NCI-H526 treated with DMSO at 0.1 percent for 48 hours (cell line): ENCODE measurements at places on chromosomes 5 and 9.
A peak's percentile ranks its signal among the peaks of the same experiment; 100 is the strongest.

DNA sequence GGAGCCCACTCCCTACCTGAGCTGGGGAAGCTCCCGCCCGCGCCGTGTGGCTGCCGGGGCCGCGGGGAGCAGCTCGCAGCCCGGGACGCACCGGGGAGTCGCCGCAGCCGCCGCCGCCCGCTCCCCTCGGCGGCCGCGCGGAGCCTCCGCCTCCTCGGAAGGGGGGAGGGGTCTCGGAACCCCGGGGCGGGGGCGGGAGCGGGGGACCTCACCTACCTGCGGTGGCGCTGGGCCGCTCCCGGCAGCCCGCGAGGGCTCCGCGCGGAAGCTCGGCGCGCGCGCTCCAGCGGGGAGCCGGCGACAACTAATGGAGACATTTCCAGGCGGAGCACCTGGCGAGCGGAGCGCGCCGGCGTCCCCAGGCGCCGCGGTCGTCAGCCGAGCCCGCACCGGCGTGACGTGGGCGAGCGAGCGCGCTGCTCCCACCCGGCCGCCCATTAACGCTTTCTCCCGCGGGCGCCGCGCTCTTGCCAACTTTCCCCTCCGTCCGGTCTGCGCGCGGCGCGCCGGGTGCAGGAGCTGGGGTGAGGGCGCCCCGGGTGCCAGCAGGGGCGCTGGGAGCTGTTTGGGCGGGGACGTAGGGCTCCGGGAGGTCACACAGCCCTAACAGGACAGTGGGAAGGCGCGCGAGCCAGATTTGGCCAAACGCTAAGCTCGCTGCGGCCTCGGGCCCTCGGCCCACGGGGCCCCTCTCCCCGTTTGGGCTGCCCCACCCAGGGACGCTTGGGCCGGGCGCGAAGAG is 4.3 kb upstream of the IRX4 start:
- DNase-seq = no peak

DNA sequence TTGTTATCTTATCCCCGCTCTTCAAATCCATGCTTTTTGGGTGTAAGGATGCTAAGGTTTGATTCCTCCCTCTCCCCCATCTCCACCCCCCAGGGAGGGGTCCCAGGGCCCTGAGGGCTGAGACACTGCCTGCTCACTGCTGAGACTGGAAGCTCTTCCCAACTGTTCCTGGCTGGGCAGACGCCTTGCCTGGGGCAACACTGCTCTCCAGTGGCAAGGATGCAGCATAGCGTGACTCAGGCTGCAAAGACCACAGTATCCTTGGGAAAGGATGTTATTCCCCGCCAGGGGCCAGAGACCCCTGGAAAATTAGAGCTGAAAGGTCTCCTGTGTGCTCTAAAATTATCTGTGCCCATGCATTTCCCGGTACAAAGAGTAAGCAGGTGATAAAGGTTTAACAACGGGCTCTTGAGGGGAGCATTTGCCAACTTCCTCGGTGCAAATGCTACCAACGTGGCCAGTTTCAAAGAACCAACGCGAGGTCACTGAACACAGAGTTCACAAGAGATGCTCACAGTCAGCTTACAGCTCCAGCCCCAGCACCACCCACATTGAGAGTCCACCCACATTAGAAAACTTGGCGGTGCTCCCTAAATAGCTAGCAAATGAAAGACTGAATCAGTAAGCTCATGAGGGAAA is 271.9 kb downstream of the NSG2 start:
- DNase-seq = no peak

- DNase-seq = no peak
Measured at GRCh38 chr9:28234894-28235277, 661.6 kb upstream of the C9orf72 start.

DNA sequence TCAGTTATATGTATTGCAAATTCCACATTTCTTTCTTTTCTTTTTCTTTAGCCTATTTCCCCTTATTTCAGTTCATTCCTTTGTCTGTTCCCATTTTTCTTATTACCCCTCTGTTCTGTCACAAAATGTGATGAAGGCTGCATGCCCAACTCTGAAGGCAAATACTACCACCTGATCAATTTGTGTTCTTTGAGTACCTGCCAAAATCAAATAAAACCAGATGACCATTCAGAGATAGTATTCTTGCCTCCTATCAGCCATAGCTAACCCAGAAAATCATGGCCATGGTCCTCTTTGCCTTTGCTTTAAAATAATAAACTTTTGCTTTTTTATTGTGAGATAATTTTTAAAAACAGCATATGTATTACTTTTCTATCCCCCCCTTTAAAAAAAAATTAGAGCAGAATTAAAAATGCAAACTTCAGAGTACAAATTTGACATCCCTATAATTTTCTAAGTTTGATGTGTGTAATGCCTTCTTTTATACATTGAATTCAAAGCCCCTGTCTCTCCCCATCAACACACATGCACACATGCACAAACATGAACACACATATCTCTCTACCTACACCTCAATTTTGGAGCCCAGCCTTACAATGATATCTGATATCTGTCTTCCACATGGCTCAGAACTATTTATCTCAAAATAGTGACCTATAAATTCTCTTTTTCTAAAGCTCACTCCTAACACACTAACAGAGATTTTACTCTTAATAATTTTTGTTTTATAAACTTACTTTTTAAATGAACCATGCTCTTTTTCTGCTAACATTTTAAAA is 3.5 kb downstream of the RFESD start:
- no peak for DNase-seq

- no peak for DNase-seq
Measured at GRCh38 chr9:107176436-107177151, 106.5 kb upstream of the RAD23B start.

GRCh38 chr9:85603936-85604335 is 137.8 kb downstream of the AGTPBP1 start:
- no peak for DNase-seq

DNA sequence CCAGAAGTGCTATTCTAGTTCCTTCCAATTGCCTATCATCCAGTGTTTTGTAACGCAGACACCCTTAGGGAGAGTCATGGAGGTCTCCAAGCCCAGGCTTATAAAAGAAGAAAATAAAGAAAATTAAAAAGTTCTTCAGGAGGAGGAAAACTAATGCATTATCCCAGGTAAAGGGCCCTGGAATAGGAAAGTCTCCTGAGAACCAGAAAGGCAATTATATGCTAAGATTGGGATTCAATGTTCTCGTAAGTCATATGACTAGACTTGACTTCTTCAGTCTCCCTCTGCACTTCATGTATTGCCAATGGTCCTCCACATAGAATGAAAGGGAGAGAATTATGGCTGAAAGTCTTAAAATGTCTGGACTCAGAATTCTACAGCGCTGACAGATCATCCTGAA is 154.4 kb upstream of the STK32A start:
- DNase-seq = no peak

- no peak for DNase-seq
Measured at GRCh38 chr9:107780960-107781359, 291.4 kb upstream of the KLF4 start.

DNA sequence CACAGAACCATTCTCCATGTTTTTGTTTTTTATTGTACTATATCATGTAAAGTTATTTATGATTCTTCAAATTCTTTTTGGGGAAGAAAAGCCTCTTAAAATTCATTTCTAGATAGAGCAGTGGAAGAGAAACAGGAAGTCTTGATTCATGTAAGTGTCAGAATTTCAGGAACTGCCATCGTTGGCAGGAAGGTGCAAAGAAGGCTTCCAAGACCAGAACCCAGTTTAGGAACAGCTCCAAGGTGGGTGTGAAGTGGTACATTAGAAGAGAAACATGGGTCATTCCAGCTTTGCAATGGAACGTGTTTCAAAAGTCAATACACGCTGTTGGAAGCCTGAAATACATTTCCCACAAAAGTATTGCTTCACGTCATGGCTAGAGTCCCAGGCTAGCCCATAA is 14.8 kb downstream of the SAXO1 start:
- DNase-seq = no peak

- no peak for DNase-seq
Measured at GRCh38 chr5:17925276-17925675, 291.0 kb downstream of the TAF11L14 start.

DNA sequence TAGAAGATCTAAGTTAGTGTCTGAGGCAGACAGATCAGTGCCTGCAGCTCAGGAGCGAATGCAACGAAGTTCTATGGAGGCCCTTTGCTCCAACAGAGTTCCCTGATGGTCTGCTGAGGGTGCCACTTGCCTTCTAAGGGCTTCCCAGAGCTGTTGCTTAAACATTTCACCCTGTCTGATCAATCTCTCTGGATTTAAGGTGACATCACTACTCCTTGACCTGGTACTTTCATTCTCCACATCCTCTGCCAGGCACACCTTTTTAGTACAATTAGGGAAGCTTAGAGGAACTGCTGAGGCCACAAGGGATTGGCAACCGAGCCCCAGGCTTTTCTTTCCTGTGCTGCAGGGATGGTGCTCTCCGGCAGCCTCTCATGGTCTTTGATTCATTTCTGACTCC is 94.2 kb upstream of the IFNK start:
- DNase-seq = no peak

DNA sequence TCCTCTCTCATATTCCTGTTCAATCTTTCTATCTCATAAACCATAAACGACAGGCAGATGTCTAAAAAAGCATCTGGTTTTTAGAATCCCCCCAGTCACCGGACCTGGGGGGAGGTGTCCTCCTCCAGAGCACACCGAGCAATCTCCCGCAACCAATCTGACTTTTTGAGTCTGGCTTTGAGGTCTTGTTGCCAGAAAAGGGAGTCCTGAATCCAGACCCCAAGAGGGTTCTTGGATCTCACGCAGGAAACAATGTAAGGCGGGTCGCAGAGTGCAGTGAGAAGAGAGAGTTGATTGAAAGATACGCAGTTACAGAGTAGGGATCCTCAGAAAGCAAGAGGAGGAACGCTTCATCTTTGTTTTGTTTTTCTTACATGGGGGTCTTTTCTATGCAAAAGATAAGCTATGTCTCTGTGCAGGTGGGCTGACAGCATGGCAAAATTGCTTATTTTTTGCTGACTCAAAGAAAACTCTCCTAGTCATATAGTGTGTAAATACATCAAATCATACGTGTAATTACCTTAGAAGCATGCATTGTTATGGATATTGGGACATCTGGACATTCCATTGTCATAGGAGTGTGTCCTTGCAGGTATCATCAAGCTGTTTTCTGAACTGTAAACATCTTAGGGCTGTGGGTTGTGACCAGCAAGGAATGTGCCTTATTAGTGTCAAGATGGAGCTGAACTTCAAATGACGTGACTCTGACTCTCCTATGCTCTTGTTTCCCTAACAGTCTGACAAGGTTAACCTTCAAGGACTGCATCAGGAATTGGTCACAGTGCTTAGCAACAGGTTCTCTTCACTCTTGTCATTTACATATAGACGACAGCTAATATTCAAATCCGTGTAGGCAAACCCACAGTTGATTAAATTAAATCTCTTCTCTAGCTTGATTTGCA is 159.3 kb upstream of the DAPK1 start:
- DNase-seq = peak; percentile 85

- DNase-seq = no peak
Measured at GRCh38 chr5:151081431-151082281, 822 bp upstream of the TNIP1 start.

GRCh38 chr5:155150012-155150411 is 136.5 kb downstream of the KIF4B start:
- DNase-seq = no peak

- no peak for DNase-seq
Measured at GRCh38 chr9:129072171-129072570, 8.7 kb upstream of the DOLPP1 start.

- no peak for DNase-seq
Measured at GRCh38 chr5:10621832-10622231, 58.0 kb downstream of the ANKRD33B start.
